ENCODE measurements at places on chromosomes 13 and 19.
A peak's percentile ranks its signal among the peaks of the same experiment; 100 is the strongest.

- DNase-seq, result no peak
These were observed 46.4 kb downstream of the CELF5 start for GRCh38 chr19:3270902-3271301.

GRCh38 chr19:1907563-1908363 is 2.6 kb downstream of the ADAT3 start:
- DNase-seq, result no peak

GRCh38 chr13:25148402-25148771 is 23.7 kb downstream of the AMER2 start:
- DNase-seq, result no peak

- DNase-seq, result no peak
These were observed 50.6 kb downstream of the KLF5 start for GRCh38 chr13:73109288-73109899.

- DNase-seq, result peak; percentile 26
These were observed 467 bp downstream of the LAMP1 start for GRCh38 chr13:113297370-113298042.

DNA sequence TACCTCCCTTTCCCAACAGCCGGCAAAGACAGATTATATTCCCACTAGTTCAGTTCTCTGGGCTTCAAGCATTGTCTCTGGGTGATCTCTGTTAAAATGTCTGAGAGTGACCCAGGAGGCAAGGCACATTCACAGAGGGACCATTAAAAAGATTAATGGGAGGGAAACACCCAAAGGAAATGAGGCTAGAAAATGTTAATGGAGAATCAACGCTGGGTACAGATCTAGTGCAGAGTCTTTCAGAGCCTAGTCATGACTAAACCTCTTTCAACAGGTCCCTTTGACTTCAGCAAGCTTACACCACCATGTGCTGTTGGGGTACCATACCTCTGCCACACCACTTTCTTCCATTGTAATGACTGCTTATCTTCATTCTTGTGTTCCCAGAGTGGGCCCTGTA is 358.6 kb downstream of the DCT start:
- DNase-seq, result no peak

DNA sequence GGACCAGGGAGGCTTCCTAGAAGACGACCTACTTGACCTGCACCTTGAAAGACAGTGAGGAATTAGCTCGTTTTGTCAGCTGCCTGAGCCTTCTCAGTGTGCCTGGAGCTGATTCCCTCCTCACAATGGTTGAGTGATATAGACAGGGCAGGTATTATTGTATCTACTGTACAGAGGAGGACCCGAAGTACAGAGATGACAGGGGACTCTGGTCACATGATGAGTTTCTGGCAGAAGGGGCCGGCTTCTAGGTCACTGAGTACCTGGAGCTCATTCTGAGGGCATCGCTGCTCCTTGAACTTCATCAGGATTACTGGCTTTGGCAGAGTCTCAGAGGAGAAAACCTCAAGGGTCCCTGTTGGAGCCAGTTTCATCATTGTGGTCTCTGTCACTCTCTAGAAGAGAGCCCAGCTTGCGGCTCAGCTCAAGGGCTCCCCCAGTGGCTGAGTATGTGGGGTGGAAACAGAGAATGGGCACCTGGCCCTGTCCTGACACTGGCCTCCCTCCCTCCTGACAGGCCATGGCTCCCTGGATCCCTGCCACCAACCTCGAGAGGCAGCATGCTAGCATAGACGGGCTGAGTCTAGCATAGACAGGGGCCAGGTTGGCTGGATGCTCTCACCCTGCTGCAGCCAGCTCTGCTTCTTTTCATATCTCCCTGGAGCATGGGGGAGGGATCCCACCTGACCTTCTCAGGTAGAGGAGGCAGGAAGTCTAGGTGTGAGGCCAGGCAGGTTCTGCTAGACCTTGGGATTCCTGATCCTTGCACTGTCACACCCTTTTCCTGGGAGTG is 38.7 kb downstream of the NFIX start:
- DNase-seq, result no peak

GRCh38 chr19:3548606-3549005 is 8.8 kb downstream of the MFSD12 start:
- DNase-seq, result no peak

DNA sequence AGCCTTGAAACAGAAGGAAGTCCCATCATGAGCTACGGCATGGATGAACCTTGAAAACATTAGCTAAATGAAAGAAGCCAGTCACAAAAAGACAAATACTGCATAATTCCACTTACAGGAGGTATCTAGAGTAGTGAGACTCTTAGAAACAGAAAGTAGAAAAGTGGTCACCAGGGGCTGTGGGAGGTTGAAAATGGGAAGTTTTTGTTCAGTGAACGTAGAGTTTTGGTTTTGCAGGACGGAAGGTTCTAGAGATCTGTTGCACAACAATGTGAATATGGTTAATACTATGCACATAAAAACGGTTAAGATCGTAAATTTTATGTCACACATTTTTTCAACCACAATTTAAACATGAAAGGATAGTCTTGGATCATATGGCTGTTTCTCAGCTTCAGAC is 11.9 kb upstream of the SLC10A2 start:
- DNase-seq, result no peak

- no peak for DNase-seq
These were observed 3.6 kb downstream of the TPT1 start for GRCh38 chr13:45337395-45337794.

DNA sequence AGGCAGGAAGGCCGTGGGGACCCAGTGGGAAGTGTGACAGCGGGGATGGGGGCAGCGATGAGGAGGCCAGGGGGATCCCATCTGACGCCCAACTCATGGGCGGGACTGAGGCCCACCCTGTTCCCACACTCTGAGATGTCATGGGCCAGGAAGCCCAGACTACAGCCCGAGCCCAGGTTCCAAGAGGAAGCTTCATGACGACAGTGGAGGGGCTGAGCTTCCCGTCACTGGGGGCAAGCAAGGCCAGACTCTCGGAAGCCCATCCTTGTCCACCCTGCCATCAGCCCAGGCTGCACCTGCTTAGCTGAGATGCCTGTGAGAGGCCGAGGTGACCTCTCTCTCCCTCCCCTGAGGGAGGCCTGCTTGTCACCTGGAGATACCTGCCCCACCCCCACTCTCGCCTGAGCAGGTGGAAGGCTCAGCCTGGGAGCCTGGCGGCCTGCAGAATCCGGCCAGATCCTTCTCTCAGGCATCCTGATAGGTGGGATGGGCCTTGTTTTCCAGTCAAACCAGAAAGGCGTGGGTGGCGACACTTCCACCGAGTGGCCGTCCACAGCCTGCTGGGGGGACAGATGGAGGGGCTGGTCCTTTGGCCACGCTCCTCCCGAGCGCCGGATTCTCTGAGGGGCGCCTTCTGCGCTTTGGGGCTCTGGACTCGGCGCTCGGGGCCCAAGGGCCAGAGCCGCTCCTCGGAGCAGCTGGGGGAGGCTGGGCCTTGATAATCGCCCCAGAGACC is 4.8 kb downstream of the ZBTB7A start:
- no peak for DNase-seq

DNA sequence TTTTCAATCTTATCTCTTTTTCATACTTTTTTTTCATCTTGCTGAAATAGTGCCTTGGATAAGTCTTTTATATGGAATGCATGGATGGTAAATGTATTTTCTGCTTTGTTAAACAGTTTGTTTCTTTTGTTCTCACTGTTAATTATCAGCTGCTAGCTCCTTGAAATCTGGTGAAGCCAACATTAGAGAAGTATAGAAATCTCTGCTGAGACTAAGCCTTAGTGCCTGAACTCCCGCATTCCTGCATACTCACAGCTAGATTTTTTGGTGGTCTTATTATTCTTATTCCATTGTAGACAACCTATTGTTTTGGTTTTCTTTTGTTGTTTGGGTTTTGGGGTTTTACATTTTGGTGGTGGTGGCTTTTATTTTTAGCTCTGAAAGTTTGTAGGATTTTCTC is 48.4 kb downstream of the DNAJC15 start:
- DNase-seq, result no peak

DNA sequence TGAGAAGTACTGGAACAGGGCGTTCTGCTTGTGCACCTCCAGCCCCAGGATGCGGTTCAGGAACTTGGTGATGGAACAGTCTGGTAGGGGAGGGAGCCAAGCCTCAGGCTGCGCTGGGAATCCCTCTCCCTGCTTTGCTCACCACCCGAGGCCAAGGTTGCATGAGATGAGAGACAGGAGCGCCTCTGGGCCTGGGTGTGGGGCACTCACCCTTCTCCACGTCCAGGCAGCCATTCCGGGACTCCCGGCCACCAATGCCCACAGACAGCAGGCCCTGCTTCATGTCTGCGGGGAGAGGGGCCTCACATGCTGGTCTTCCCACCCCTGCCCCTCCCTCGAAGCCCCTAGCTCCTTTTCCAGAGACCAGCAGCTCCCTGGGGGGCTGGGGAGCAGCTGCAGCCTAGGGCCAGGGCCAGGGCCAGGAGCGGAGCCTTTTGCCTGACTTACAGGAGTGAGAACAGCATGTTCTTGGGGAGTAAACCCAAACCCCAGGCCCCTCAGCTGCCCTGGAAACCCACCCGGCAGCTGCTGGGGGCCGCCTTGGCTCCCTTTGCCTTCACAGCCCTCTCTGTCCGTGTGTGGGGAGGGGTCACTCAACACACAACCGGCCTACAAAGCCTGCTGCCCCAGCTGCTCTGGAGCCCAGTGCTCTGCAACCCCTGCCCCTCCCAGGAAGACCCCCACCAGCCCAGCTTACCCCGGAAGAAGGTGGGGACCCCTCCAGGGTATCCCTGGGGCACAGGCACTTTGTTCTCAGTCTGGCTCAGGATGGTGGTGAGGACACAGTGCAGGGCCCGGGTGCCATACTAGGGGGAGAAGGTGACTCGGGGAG is 7.2 kb downstream of the GPX4 start:
- DNase-seq, result no peak

DNA sequence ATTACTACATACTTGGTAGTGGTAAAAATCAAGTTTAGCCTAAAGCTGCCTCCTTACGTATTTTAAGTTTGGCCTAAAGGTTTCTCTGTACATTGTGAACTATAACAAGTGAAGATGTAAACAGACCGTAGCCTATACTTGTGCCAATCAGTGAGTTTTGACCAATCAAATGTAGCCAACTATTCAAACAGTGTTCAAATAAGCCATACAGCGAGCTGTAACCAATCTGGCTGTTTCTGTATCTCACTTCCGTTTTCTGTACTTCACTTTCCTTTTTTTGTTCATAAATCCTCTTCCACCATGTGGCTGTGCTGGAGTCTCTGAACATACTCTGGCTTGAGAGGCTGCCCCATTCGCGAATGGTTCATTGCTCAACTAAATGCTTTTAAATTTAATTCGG is 2504.6 kb downstream of the PCDH9 start:
- no peak for DNase-seq

DNA sequence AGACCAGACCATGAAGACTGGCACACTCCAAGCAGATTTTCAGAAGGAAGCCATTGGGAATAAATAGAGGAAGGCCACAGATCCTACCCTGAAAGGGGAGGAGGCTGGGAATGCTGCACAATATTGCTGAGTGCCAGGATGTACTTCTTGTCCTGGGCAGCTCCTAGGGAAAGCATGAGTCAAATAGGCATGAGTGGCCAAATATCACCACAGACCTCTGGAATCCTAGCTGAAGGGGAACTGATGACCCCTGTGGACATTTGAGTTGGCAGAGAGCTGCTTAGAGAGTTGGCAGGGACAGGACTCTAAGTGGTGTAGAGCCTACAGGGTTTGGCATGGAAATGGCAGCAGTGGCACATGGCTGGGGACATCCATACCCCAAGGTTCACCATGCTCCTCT is 234.3 kb upstream of the TRPC4 start:
- DNase-seq, result no peak

DNA sequence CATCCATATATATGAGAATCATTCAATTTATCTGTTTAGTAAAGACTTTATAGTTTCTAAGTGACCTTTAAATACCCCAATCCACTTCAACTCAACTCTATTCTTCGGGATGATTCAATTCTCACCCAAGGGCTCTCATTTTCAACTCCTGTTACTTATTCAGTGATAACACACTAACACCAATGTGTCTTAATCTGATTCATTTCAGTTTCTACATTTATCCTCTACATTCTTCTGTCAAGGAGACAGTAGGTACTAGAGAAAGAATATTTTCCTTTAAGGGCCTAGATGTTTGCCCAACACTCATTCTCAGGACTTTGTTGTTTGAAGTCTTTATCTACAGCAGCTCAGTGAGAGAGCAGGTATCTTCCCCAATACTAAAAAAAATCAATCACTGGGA is 7.1 kb downstream of the ARGLU1 start:
- DNase-seq, result no peak

- DNase-seq, result no peak
These were observed 10.5 kb downstream of the PMIS2 start for GRCh38 chr19:35596366-35596999.

- no peak for DNase-seq
These were observed 9.4 kb upstream of the ERVV-2 start for GRCh38 chr19:53034948-53035675.

GRCh38 chr19:40265763-40266099 is 19.4 kb downstream of the AKT2 start:
- DNase-seq, result no peak

Data from activated CD8-positive, alpha-beta memory T cell treated with anti-CD3 and anti-CD28 coated beads for 48 hours (primary cell).